ENCODE measurements at places on chromosomes 1 and 21. TPM values are rescaled to one million over a fixed set of nuclear protein-coding genes. Genes with fewer than 3 reads are reported as not detected.

GRCh38 chr1:180572760-180573159, 14.0 kb downstream of the OVAAL start:
- DNase-seq, result no peak

GPR25 gene
- total RNA-seq, result not detected

- no peak for DNase-seq
These were observed 738 bp downstream of the INTS7 start for GRCh38 chr1:212034516-212035122.

DNA sequence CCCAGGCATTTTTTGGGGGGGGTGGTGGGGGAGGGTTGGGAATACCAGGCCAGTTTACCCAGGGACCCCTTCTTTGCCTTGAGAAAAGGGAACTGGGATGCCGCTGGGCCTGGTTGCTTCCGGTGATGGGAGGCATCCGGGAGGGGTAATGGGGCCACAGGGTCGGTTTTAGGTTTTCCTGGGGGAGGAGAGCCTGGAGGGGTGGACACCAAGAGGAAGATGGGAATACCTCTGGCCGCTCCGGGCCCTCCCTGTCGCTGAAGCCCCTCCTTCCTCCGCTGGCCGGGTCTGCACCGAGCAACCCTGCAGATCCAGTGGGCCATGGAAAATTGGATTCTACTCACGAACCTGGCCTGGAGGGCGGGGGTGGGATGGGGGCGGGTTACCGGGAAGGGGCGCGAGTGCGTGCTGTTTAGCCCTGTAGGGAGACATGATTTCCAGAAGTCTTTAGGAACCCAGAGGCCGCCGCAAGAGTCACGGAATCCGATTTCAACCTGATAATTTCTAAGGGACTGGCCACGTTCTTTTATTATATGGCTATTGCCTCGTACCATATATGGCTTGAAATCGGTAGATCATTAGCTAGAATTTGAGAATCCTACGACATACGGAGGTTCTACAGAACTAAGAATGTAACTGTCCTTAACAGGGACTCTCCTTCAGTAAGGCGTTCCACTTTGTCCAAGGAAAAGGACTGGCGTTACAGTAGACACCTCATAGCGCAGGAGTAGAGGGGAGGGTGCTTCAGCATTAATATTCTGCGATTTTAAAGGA, 749 bp downstream of the AKIRIN1 start:
- DNase-seq, result peak; percentile 64

GRCh38 chr1:213060836-213061235, 9.8 kb downstream of the RPS6KC1 start:
- DNase-seq, result no peak

GRCh38 chr21:25878344-25878743, 143.6 kb downstream of the GABPA start:
- DNase-seq, result no peak

DNA sequence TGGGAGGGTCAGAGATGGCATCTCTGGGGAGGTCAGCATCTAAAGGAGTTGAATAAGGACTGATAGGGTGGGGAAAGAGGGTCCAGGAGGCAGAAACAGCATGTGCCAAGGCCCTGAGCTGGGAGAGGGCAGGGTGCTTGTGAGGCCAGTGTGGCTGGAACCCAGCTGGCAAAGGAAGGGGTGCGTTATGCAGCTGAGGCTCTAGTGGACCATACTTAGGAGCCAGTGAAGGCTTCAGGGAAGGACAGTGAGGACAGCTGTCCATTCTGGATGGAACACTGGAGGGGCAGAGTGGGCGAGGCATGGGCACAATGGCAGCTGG, 57.1 kb upstream of the RPL11 start:
- no peak for DNase-seq

LRRC7 gene
- total RNA-seq, result not detected

- no peak for DNase-seq
These were observed 3.7 kb upstream of the PEX11B start for GRCh38 chr1:145922266-145922665.

GRHL3 gene
- 1.1 TPM for total RNA-seq

DNA sequence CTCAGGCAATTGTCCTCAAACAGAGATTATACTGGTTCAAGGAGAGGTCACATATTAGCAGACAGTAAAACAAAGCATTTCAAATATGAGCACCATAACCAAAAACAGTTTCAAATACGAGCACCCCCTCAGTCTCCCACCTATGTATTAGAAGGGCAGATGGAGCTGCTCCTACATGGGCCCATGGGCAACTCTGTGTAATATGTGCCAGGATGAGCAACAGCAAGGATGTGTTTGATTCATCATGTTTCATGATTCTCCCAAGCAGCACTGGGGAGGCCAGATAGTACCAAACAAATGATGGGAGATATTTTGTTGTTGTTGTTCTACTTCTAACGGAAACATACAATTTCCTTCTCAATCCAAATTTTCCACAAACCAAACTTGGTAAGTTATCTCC, 8.9 kb downstream of the ADSS2 start:
- DNase-seq, result no peak

- DNase-seq, result no peak
These were observed 12.9 kb upstream of the PODN start for GRCh38 chr1:53048960-53049573.

DNA sequence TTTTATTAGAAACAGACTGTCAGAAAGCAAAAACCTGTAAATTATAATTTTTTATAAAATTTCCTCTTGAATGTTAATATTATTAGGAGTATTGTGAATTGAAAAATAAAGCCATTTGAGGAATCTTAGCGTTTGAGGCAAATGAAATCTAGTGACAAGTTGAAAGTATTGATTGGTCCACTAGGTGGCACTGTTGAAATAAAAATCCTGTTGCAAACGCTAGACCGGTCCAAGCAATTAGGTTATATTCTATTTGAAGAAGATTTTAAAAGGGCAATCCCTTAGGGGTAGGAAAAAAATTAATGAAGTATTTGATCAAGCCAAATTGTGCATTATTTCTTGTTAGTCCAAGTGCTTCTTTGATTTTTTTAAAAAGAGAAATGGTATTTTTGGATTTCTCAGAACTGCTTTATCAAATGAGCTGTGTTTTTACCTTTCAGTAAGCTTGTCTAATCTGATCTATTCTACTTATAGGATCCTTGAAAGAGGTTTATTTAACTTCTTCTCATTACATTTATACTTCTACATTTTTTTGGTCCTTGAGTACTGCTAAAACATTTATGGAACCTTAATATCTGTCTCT, 57.7 kb downstream of the ATG4C start:
- peak; percentile 82 for DNase-seq

GRCh38 chr1:33349081-33349759, 28.3 kb upstream of the A3GALT2 start:
- peak; percentile 61 for DNase-seq

TMEM200B gene
- 8.7 TPM for total RNA-seq

DNA sequence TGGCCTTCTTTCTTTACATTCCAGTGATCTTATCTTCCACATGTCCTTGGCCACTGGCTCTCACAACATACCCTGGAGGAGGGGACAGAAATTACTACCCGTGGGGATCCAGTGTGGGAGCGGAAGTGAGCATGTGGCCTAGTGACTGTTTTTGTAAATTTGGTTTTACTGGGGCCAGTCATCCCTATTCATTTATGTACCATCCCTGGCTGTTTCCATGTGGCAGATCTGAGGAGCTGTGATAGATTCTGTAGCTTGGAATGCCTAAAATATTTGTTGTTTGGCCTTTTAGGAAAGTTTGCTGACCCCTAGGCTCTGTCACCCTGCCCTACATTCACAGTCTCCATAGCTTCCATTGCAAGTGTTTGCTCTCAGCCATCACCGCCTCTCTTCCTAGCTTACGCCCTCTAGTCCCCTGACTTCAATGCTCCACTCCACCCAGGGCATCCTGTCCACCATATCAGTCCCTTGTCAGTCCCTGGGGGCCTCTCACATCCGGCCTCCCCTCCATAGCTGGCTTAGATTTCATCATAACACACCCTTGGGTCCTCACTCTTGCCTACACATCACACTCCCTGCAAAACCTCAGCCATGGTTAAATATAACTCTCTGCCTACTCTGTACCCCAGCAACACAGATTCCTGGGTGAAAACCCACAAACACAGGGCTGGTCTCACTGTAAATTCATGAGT, 25.8 kb downstream of the DHCR24 start:
- no peak for DNase-seq

- DNase-seq, result no peak
These were observed 41.2 kb upstream of the CYYR1 start for GRCh38 chr21:26614251-26614650.

GRCh38 chr21:31395268-31395667, 51.2 kb upstream of the TIAM1 start:
- DNase-seq, result no peak

DNA sequence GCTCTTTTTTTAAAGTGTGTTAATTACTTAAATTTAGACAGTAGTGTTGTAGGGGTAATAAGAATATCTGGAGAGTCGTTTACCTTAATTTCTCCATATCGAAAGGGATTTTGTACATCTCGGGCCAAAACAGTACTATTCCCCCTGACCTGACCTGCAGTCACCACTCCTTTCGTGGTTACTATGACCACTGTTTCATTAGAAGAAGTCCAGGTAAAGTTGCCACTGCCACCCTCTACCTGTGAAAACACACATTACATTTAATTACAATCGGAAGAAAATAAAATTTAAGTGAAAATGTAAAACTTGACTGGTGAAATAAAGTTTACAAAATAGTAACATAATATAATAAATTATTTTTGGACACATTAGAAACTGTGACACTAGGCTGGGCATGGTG, 37.2 kb downstream of the NUP210L start:
- peak; percentile 38 for DNase-seq

DNA sequence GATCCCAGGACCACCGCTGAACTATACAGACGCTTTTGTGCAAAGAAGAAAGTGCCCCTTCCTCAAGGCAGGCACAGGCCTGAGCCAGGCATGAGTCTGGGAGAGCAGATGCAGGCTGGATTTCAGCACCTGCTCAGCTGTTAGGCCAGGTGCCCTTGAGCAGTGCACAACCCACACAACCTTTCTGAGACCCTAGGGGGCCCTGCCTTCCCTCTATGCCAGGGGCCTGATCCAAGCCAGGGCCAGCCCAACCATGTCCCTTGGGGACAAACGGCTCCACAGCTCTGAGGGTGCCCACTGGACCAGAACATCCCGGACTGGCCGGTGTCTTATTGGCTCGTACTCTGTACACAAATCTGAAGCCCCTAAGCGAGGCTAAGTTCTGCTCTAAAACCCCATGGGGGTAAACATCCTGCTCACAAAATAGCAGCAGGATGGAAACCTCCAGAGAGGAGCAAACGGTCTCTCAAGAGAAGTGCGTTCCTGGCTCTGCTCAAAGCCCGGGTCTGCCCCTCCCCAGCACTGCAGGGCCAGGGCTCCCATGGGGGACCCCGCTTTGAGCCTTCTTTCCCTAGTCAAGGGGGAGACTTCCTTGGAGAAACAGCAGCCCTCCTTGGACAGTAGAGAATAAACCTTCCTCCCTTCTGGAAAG, 275.1 kb downstream of the NPHP4 start:
- no peak for DNase-seq

LENEP gene
- 1.5 TPM for total RNA-seq

GRCh38 chr1:2025491-2025981, 6.4 kb downstream of the GABRD start:
- DNase-seq, result no peak

DNA sequence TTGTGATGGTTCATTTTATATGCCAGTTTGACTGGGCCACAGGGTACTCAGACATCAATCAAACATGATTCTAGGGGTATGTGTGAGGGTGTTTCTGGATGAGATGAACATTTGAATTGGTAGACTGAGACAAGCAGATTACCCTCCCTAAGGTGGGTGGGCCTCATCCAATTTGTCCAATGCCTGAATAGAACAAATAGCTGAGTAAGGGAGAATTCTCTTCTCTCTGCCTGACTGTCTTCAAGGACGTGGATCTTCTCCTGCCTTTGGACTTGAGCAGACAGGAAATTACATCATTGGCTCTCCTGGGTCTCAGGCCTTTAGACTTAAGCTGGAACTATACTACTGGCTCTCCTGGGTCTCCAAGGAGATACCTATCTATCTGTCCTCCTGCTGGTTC, 64.4 kb downstream of the SUSD4 start:
- no peak for DNase-seq

CFAP141 gene
- total RNA-seq, result not detected

USH2A gene
- total RNA-seq, result under 0.01 TPM

GRCh38 chr21:25370311-25370744, 237.0 kb downstream of the MRPL39 start:
- DNase-seq, result no peak

- no peak for DNase-seq
These were observed 16.3 kb upstream of the CD2 start for GRCh38 chr1:116737855-116738321.

- no peak for DNase-seq
These were observed 828 bp upstream of the RGS8 start for GRCh38 chr1:182685215-182685614.

DNA sequence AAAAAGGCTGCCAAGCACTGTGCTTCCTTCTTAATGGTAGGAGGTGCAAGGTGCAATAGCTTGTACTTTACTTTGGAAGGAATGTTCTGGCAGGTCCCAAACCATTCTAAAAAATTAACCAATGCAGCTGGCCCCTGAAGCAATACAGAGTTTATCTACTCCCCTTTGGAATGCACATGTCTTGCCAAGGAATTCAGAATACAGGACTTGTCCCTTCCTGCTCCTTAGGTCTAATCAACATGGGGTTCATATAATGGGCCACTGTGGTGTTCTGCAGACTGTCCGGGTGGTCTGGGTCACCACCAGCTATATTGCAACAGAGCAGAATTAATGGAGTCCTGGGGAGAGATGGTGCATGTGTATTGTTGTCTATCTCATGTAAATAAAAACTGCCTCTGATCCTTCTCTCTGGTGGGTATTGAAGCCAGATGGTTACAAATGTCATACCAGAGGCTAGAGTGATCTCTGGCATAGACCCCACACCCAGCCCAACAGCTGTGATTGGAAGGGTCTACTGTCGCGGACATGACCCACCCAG, 112.8 kb downstream of the RIPK4 start:
- no peak for DNase-seq

DNA sequence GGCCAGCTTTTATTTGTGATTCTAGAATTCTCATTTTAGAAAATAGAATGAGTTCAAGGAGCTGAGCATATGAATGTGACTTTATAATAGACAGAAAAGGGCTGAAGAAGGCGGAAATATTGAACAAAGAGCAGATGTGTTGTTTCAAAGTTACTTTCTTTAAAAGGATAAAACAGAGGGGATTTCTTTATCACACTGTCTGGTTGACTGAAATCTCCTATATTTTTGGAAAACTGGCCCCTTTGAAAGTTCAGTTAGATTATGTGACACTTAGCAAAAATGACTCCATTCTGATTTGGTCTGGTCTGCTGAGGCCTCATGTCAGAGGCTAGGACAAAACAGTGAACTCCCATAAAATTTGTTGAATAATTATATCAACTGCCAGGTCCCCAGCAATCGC, 46.4 kb upstream of the DNAH14 start:
- no peak for DNase-seq

HSD3B2 gene
- total RNA-seq, result not detected

- DNase-seq, result no peak
These were observed at the start of gene PDZK1 for GRCh38 chr1:145707183-145707867. Gene PDZK1 (minus strand): TSS chr1:145707368. CDS start chr1:145688021, 19,347 bp downstream.

LCE1F gene
- not detected for total RNA-seq

VHLL gene
- not detected for total RNA-seq

PRPF38B gene
- total RNA-seq, result 40.5 TPM

SPATA21 gene
- not detected for total RNA-seq
